Activated T-helper 9 cell treated with anti-CD3 and anti-CD28 coated beads, Interleukin-2, amount 50 U/mL, for 16 hours (primary cell): ENCODE measurements at places on chromosomes 1 and 21.

- peak; percentile 8 for DNase-seq
Measured at GRCh38 chr1:93707956-93708355, 26.3 kb upstream of the BCAR3 start.

DNA sequence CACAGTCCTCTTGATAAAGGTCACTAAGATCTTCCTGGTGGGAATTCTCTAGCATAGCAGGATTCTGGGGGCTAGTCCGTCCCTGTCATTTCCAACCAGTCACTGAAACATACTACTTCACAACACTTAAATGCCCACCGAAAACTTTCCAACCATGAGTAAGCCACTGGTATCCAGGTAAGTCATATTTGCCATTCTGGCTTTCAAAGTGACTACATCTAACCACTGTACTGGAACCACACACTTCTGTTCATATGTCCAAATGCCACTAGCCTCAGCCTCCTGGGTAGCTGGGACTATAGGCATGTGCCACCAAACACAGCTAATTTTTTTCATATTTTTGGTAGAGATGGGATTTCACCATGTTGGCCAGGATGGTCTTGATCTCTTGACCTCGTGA lies 64.3 kb upstream of the VANGL1 start:
- DNase-seq = no peak

GRCh38 chr1:119079881-119080280 lies 60.6 kb downstream of the WARS2 start:
- no peak for DNase-seq

DNA sequence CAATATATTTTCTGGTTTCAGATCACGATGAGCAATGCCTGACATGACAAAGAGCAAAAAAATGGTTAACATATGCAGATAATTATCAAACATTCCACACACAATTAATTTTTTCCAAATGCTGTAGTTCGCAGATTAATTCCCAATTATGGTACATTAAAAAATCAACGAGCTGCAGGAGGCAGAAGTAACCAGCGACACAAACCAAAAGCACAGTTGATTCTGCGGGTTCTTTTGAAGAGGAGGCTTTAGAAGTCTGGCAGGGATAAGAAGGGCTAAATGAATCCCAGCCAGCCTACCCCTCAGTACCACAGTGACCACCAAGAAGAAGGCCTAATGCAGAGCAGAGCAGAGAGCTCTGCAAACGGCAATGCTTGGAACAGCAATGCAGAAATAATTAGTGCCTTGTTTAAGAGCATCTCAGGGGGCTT lies 17.0 kb upstream of the KNCN start:
- no peak for DNase-seq

DNA sequence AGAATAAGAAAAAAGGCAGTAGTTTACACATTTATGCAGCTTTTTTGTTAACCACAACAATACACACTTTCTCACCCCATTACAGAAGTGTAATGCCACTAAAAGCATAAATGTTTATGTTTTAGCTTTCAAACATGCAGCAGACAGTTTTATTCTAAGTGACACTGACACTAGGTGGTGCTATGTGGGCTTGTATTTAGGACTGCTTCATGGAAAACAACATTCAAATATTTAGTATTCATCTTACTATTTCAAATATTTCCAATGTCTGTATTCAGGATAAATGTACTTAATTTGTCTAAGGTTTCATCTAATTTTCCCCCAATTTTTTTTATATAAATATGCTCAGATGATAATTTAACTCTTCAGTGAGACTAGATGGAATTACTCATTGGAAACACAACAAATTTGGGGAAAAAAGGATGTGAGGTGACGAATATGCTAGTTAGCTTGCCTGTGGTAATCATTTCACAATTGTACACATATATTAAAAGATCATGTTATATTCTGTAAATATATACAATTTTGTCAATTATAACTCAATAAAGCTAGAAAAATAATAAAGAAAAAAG lies 71.4 kb downstream of the USP1 start:
- DNase-seq = no peak

GRCh38 chr1:115753830-115754229 lies 14.7 kb downstream of the CASQ2 start:
- DNase-seq = no peak

- DNase-seq = no peak
Measured at GRCh38 chr1:94321662-94322061, 84.3 kb upstream of the ARHGAP29 start.

- DNase-seq = no peak
Measured at GRCh38 chr1:34140011-34140676, 24.9 kb downstream of the CSMD2 start.

GRCh38 chr21:36350282-36350910 lies 30.4 kb downstream of the MORC3 start:
- no peak for DNase-seq

DNA sequence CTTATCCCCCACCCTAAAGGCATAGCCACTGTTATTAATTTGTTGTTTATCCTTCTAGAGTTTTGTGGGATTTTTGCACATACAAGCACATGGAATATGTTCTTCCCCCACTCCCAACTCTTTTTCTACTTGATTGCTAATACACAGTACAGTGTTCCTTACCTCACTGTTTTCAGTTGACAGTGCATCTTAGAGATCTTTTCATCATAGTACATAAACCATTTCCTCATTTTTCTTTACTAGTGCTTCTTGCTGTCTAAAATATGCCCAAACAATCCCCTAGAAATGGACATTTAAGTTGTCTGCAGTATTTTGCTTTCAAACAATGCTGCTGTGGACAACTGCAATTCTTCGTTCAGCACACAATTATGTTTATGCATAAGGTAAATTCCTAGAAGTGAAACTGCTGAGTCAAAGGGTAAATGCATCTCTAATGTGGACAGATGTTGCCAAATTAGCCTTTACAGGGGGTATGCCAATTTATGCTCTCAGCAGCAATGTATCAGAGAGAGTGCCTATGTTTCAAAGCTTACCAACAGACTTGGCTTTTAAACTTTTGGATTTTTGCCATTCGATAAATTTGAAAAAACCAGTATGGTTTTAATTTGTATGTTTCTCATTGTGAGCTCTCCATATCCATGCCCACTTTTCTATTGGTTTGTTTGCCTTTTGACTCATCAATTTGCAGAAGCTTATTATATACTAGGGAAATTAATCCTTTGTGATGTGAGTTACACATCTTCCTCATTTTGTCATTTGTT lies 132.6 kb downstream of the MRPS6 start:
- DNase-seq = no peak

- no peak for DNase-seq
Measured at GRCh38 chr1:12636098-12636950, 7.6 kb upstream of the AADACL4 start.

GRCh38 chr1:154758346-154758745 lies 111.7 kb downstream of the KCNN3 start:
- DNase-seq = no peak

GRCh38 chr1:35178295-35178695 lies 14.7 kb downstream of the SFPQ start:
- DNase-seq = no peak

DNA sequence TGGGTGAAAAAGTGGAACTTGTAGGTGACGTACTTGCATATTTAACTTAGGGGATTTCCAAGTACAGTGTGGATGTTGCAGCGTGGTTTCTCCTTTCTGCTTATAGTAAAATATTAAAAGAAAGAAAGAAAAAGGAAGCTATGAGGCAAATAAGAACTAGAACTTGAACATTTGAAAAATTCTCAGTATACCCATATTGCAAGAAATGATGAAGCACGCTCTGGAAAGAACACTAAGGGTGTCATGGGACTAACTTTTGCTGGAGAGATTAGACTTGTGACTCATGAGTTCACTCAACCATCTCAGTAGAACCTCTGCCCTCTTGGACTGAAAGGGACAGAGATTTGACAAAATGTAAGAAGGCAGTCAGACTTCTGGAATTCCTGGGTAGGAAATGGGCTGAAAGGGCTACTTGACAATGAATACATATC lies 704.5 kb upstream of the ADGRL4 start:
- DNase-seq = no peak

DNA sequence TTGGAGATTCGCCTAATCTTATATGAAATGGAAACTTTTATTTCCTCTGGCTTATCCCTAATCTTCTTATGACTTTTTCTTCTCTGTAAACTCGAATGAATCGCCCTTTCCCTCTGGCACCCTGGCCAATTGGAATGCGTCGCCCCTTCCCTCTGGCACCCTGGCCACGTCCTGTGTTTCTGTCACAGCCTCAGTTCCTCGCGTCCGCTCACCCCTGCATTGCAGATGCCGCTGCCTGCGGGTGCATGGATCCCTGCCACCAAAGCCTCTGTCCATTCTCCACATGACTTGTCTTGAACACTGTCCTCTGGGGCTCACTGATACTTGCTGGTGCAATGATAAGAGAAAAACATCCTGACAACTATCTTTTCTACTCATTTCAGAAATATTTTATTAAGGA lies 104.6 kb downstream of the ADARB1 start:
- DNase-seq = no peak

- DNase-seq = no peak
Measured at GRCh38 chr1:230542054-230542453, 100.2 kb upstream of the COG2 start.

GRCh38 chr1:59258412-59259032 lies 38.4 kb upstream of the FGGY start:
- no peak for DNase-seq

GRCh38 chr1:23202263-23202749 lies 15.0 kb downstream of the HTR1D start:
- no peak for DNase-seq

DNA sequence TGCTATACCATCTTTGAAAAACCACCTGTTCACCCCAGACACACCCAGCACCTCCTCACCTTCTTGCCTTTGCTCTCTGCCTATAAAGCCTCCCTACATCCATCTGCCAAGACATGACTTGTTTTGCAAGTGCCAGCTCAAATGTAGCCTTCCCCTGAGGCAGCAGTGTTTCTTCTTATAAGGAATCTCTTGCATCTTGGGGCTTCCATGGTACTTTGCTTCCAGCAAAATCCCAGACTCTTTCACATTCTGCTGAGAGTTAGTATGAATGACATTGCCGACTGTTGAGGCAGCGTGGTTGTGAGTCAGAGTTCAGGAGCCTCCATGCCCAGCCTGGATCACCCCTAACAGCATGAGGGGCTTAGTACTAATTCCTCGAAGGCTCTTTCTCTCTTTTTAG lies 217.4 kb upstream of the RUNX1 start:
- no peak for DNase-seq

- DNase-seq = no peak
Measured at GRCh38 chr1:154876842-154877369, 6.8 kb upstream of the KCNN3 start.

GRCh38 chr1:218546314-218546713 lies 201.2 kb downstream of the TGFB2 start:
- no peak for DNase-seq

DNA sequence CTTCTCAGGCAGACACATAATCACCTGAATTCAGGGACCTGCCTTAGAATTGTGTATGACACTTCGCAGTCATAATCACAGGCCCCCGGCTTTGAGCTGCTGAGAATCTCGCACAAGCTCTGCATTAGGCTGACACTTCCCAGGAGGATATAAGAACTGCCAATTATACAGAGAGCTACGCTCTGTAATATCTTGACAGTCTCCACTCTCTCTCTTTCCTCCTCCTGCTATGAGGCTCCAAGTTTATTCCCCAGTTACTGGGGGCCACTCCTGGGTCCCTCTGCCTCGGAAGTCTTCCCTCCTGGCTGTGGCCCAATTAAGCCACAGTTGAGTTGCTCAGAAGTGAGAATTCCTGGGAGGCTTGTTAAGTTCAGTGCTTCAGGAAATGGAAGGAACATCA lies 42.7 kb downstream of the EBNA1BP2 start:
- DNase-seq = no peak

DNA sequence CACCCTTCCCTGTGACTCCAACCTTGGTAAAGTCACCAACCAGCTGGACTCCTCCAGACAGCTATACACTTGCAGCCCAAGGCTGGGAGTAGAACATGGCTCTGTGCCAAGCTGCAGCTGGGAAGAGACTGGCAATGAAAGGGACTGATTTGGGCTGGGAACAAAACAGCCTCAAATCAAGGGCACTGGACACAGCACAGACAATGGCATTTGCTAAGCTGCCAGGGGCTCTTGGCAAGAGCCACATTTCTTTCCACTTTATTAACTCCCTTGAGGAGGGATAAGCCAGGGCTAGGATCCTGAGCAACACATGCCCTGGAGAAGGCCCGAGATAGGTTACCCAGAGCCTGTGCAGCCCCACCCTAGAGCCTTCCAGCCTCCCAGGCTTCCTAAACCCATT lies 12.0 kb downstream of the SYT11 start:
- no peak for DNase-seq

DNA sequence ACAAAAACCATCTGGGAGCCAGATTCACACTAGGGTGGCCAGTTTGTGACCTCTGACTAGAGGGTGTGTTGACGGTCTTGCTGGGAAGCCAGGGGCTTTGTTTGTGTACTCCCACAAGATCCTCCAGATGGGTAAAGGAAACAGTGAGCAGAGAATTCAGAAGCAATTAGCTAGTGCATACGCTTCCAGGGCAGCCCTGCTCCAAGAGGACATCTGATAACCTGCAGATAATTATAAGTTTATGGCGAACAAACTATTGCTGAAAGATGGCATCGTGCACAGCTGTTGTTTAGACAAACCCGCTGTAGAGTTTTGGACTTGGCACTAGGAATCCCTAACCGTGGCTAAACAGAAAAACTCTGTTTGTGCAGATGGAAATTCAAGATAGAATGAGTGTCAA lies 326.4 kb downstream of the TGFB2 start:
- no peak for DNase-seq

DNA sequence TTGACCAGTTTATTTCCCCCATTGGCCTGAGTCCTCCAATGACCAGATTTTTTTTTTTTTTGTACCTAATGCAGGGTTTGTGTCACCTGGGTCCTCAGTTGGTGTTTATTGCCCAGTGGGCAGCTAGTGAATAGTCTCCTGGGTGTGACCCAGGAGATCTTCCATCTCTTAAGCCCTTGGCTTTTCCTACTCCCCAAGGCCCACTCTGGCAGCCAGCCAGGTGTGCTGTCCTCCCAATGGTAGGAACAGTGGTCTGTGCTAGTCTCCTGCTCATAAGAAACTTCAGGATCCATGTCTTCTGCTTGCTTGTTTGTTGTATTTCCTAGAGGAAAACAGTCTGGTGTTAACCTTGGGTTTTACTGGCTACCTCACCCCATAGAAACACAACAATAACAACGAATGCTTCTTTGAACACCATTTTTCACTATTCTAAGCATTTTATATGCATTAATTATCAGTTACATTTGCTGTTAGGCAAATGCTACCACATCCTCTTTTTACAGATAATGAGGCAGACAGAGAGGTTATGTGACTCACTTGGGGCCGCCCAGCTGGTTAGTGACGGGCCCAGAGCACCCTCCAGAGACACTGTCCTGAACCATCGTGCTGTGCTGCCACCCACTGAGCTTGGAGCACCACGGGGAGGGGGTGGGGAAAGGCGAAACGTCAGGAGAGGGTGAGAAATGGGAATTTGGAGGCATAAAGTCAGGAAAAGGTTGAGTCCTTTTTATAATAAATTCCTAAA lies 107.5 kb downstream of the HIVEP3 start:
- DNase-seq = peak; percentile 44

DNA sequence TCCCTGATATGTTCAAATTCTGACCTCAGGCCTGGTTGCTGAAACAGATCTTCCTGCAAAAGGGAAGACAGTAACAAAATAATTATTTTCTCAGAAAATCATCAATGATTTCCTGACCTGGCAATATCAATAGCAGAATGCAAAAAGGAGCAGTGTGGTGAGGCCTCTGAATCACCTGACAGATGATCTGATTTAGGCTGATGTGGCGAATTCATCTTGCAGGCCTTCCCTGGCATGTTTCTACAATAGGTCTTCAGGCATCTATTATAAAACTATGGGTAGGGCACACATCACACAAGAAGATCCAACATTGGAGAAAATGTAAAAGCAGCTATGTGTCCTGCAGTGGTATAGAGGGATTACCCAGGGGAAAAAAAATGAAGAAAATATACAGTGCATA lies 7.1 kb upstream of the MTF1 start:
- no peak for DNase-seq
